ENCODE measurements at places on chromosomes 7 and 10.

DNA sequence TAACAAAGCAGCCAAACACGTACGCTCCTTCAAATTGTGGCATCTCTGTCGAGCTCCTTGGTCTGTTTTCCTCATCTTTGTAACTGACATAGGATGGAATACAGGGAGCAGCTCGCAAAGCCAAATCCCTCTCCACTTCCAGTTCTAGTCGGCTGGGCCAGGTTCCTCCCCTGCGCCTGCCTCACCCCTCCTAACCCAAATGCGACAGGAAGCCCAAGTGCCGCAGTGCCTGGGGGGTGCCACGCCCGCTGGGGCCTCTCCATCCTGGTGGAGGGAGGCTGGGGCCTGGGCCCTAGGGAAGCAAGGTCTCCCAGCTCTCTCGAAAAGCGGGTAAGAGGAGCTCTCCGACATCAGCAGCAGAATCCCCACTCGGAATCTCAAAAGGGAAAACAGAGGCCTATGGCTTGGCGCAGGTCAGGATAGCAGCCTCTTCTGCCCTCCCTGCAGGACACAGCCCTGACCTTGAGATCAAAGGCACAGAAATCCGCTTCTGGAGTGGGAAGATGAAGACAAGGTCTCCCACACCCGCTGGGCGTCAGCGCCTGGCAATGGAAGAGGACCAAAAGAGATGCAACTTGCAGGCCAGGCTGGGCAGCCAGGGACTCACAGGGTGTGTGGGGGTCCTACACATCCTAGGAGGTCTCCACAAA, 165.8 kb downstream of the NRF1 start:
- DNase-seq = no peak

GRCh38 chr10:77582710-77583115, 54.9 kb downstream of the KCNMA1 start:
- no peak for DNase-seq

DNA sequence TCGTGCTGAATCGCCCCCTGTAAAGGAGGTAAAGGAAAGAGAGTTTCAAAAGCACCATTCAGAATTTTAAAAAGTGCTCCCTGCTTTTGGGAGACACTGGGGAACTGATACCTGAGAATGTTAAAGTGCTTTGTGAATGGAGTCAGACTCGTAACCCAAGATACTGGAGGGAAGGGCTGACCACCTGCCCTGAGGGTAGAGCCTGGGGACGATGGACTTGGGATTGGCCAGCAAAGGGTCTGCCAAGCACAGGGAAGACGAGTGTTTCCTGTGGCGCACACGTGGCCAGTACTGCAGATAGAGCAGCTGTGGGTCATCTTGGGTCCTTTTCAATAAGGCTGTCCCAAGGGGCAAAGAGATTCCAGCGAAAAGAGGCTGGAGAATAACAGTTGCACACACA, 1284.1 kb upstream of the AUTS2 start:
- DNase-seq = no peak

GRCh38 chr7:41110186-41110585, 592.7 kb downstream of the INHBA start:
- no peak for DNase-seq

GRCh38 chr10:26969145-26969926, 108.6 kb upstream of the ABI1 start:
- DNase-seq = no peak

GRCh38 chr10:131843881-131844284, 56.9 kb upstream of the PPP2R2D start:
- no peak for DNase-seq

DNA sequence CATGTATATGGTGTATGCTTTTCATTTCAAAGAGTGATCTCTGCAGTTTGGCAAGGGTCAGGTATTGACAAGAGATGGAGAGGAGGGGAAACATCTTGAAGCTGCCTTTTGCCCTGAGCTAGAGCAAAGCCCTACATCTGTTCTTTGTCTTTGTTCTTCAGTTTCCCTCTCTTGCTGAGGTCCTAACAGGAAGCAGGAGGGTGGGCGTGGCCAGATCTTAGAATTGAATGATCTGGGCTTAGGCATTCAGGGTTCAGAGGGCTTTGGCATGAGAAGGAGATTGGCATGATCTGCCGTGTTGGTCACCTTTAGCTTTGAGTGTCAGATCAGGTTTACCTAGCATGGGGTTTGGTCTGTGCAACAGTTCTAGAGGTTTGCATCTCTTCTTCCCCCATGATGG, 41.3 kb downstream of the LRMDA start:
- no peak for DNase-seq

GRCh38 chr10:117741524-117741923, 199.0 kb downstream of the EMX2 start:
- no peak for DNase-seq

DNA sequence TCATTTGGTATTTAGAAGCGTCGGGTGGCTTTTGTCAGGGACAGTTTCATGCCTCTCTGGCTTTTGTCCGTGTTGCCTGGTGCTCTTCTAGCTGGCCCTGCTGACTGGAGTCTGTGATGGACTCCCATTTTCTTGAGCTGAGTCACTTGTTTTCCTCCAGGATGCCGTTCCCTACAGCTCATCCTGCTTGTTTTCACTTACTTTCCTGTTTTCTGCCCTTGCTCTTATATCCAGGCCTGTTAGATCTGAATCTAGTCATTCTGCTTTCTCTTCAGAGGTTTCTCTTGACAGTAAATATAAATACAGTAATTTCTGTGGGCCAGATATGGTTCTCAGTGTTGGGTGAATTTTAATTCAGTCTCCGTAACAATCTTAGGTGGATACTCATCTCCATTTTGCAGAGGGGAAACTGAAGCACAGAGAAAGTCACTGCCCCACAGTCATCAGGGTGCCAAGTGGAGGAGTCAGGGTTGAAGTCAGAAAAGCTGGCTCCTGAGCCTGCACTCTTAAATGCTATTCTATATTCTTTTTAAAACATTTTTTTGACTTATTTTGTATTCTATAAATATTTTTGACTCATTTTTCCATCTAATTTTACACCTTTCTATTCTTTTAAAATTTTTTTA, 85.4 kb downstream of the CCNY start:
- no peak for DNase-seq

DNA sequence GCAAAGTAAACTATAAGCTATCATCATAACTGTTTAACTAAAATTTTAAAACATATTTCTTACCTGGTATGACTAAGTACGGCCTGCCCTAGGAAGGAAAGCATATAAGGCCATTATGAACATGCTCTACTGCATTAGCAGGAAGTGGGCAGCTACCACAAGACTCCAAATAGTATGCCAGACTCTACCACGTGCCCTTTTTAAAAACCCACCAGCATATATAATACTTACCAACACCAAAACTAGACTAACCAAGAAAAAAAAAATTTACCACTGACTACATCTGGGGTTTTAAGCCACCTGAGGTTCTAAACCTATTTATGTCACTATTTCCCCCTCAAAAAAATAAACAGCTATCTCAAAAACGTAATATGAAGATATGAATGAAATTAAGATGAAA, 30.1 kb downstream of the NUDCD3 start:
- DNase-seq = no peak

DNA sequence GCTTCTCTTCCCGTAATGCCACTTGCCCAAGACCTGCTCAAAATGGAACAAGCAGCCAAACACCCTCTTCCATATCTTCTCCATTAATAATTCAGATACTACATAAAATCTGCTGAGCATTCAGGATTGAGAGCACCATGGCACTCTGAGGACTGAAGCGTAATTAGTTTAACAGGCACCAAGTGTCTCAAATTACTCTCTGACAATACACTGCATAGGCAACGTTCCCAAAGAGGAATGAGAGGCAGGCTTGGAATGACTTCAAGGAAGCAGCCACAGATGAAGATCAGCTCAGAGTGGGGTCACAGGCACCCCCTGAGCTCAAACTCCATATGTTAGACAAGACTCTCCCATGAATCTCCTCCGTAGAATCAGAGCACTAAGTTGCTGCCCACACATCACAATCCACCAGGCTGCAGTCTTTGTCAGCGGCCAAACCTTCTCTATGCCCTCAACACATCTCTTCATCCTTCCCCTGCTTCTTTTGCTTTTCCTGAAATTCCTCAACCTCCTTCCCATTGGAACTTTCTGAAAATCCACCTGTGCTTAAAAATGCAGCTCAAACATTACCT, 4.7 kb upstream of the ABLIM1 start:
- no peak for DNase-seq

DNA sequence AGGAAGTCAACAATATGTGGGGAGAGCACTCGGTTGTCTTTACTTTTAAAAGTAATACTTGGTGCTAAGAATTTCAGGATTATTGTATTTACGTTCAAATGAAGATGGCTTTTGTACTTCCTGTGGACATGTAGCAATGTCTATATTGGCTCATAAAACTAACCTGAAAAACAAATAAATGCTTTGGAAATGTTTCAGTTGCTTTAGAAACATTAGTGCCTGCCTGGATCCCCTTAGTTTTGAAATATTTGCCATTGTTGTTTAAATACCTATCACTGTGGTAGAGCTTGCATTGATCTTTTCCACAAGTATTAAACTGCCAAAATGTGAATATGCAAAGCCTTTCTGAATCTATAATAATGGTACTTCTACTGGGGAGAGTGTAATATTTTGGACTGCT, 32.7 kb downstream of the SIRT1 start:
- DNase-seq = no peak

GRCh38 chr10:27143686-27144085, 10.5 kb downstream of the YME1L1 start:
- no peak for DNase-seq

DNA sequence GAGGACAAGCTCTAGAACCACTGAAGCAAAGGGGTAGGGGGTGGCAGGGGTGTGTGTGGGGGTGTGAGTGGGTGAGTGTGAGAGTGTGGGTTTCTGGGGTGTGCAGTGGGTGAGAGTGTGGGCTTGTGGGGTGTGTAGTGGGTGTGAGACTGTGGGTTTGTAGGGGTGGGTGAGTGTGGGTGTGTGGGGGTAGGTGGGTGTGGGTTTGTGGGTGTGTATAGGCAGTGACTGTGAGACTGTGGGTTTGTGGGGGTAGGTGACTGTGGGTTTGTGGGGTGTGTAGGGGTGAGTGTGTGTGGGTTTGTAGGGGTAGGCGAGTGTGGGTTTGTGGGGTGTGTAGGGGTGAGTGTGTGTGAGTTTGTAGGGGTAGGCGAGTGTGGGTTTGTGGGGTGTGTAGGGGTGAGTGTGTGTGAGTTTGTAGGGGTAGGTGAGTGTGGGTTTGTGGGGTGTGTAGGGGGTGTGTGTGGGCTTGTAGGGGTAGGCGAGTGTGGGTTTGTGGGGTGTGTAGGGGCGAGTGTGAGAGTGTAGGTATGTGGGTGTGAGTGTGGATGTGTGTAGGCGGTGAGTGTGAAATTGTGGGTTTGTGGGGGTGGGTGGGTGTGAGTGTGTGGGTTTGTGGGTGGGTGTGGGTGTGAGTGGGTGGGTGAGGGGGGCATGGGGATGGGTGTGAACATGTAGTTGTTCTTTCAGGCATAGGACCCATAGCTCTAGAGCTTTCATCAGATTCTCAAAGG, 8.8 kb downstream of the NOS3 start:
- DNase-seq = no peak

DNA sequence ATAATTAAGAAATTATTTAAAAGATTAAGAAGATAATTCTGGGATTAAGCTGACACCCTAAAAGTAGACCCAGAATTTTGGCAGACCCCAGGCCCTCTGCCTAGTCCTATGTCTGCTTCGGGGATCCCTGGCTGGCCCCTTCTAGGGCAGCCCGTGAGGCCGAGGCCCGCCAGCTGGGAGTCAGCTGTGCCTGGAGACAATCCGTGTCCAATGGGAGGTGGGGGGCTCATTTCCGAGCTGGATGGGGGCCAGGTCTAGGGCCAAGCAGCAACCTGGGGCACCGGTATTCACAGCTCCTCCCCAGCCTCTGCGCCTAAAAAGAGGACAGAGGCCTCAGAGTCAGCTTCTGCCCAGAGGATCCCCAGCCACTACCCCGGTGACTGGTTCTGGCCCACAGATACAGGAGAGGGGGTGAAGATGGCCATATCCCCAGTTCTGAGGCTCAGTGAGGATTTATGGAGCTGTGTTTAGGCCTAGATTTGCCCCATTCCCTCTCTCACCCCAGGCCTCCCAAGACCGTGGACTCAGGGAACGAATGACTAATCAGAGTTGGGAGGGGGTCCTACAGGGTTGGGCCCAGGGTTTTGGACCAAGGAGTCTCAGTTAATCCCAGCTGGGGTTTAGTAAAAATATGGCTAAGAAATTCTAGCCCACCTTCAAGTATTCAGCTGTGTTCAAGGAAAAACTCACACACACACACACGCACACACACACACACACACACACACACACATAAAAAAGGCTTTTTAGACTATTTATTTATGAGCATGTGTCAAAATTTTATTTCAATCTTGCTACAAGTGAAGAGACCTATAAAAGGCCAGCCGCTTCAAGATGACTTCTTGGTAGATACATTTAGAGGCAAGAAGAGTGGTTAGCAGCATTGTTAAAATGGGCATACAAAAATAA, 37.4 kb upstream of the LBX1 start:
- no peak for DNase-seq

GRCh38 chr7:64574540-64575099, 11.7 kb upstream of the ZNF680 start:
- DNase-seq = no peak
